Right forelimb (tissue), 1 donor: ENCODE measurements at places on chromosomes 7 and 10.
A peak's percentile ranks its signal among the peaks of the same experiment; 100 is the strongest.

DNA sequence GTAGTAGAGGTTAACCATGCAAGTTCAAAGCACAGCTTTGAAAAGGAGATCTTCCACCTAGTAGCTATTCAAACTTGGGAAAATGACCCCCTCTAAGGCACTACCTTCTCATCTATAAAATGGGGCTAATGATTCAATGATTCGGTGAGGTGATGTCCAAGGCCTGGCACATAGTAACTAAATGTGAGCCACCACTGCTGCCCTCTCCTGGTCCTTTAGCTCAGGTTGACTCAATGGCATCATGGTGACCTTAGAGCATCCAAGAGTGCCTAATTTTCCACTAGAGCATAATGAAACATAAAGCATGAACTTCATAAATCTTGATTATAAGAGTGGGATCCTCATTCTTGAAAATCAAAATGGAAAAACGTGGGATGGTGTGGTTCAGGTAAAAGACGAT lies 16.3 kb upstream of the PLCE1 start:
- DNase-seq = no peak

DNA sequence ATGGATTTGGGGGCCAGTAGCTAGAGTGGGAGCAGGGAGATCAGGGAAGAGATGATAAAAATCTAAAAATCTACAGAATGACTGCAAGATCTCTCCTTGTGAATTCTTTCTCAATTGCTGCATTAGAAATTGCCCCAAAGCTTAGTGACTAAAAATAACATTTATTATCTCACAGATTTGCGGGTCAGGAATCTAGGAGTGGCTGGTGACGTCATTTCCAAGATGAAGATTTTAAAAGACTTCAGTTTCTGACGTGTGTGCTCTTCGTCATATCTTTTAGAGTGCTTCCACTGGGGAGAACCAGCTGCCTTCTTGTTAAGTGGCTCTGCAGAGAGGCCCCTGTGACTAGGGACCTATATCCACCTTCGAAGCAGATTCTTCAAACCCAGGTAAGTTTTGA lies 112.6 kb downstream of the DGKI start:
- DNase-seq = no peak

DNA sequence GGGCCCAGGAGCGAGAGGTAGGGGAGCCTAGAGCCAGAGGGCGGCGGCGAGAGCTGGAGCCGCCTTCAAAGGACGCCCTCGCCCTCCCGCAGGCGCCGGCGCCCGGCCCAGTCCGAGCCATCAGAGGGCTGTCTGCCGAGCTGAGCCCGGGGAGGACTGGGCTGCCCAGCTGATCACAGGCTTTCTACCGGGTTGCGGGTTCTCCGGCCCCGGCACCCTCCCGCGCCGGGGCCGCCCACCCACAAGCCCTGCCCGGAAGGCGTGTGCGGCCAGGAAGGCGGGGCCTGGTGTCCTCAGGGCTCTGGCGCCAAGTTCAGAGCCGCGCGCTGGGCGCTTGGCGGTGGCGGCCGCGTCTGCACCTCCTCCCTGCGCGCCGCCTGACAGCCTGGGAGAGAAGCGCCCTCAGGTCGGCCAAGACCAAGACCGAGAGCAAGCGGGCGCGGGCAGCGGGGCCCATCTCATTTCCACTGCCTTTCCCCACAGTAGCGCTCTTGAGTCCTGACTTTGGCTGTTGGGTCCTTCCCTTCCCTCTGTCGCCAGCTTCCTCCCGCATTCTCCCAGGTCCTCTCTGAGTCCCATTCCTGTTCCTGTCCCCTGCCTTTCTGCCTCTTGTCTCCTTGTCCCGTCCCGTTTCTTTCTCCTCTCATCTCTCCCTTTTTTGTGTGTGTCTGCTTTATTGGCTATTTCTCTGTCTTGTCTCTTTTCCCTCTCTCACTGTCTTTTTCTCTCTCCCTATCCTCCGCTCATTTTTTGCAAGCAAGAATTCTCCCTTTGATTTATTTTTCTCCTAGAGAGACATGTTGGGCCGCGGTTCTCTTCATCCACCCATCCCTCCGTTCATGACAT lies 60.6 kb upstream of the MSMB start:
- peak; percentile 67 for DNase-seq

DNA sequence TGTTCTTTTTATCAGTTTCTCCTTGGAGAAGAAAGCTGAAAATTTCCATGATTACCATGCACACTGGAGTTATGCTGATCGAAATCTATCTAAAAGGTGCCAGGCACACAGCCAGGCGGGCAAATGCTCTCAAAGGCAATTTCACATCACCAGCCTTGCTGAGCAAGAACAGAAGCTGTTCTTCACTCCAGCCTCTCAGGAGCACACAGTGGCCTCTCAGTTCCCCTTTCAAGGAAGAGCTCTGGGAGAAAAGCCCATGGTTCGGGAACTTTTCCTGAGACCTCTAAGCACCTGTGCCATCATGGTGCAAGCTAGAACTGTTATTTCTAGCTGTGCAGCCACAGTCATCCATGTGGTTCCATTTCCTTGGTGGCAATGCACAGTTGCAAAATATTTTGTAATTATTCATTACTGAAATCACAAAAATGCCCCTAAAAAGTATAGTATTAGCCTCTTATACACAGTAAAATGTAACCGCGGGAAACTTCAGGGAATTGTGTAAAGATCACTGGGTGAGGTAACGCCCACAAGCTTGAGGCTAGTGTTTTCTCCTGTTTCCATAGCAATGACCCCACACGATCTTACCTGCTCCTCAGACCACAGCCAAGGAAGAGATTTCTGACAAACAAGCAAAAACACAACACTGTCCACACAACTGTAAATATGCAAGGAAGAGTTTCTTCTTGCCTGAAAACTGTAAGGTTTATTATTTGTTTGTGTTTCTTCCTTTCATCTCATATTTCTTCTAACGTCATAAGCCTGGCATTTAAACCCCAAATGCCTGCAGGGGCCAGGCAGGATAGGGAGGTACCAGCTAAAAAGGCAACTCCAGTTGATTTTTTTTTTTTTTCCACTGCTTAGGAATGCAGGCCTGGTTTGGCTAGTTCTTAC lies 121.2 kb downstream of the FAM107B start:
- DNase-seq = no peak

DNA sequence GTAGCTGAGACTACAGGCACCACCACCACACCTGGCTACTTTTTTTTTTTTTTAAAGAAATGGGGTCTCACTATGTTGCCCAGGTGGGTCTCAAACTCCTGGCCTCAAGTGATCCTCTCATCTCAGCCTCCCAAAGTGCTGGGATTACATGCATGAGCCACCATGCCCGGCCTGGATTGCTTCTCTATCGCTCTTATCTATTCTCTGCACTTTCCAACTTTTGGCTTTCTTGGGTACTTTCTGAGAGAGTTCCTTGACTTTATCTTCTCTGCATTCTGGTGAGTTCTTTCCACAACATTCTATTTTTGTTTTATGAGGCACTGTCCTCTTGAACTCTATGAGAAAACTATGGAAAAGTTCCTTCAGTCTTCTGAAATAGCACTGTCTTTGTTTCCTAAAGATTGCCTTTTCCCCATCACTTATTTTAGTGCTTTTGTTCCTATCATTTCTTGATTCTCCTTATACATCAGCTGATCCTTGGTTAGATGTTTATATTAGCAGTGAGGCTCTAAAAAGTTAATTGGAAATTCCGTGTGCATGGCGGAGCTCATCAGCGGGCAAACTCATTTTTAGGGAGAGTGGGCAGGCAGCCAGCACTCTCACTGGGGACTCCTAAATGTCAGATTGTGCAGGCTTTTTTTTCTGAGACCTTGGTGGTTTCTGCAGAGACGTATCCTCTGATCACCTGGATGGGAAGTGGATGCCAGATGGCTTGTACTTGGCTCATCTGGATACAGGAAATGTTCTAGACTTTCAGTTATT lies 43.9 kb downstream of the HIP1 start:
- no peak for DNase-seq

- DNase-seq = no peak
Measured at GRCh38 chr10:20912969-20913368, 15.9 kb upstream of the NEBL start.

DNA sequence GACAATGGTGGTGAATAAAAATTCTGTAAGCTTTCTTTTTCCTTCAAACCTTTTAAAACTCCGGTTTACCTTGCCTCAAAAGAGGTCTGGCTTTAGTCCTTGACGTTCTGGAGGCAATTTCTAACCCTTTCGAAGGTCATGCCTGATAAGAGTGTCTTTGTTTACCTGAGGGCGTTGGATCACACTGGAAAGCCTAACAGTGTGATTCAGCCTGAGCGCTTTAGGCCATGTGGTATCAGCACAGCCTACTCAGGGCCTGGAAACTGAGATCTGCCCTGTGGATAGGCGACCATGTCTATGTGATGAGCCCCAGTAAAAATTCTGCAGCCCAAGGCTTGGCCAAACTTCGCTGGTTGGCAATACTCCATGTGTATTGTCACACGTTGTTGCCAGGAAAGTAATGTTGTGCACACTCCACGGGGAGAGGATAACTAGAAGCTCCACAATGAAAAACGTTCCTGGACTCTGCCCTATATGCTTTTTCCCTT lies 10.7 kb downstream of the CCDC6 start:
- DNase-seq = no peak

DNA sequence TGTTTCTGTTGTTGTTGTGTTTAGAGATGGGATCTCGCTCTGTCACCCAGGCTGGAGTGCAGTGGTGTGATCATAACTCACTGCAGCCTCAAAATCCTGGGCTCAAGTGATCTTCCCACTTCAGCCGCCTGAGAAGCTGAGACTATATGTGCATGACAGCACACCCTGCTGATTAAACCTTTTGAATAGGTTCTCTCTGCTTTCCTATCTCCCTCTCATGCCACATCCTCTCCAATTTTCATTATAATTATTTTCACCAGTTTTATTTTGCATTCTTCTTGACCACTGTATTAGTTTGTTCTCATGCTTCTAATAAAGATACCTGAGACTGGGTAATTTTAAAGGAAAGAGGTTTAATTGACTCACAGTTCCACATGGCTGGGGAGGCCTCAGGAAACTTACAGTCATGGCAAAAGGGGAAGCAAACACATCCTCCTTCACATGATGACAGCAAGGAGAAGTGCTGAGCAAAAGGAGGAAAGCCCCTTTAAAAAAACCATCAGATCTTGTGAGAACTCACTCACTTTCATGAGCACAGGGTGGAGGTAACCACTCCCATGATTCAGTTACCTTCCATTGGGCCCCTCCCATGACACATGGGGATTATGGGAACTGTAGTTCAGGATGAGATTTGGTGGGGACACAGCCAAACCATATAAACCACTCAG lies 12.9 kb downstream of the AGK start:
- no peak for DNase-seq

DNA sequence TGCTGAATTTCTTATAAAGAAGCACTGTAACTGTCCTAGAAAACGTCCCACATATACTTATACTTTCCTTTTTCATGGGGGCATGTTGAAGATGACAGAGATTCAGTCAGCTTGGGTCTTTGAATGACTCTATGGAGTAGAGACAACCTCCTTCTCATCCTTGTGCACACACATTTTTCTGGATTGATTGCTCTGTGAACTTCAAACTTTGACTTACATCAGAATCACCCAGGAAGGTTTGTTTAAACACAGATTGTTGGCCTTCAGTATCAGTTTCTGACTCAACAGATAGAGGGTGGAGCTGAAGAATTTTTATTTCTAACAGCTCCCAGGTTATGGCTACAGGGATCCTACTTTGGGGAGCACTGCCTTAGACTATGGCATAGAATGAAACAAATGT lies 97.6 kb upstream of the DGKB start:
- DNase-seq = no peak

- no peak for DNase-seq
Measured at GRCh38 chr10:132016514-132016913, 34.8 kb upstream of the BNIP3 start.

DNA sequence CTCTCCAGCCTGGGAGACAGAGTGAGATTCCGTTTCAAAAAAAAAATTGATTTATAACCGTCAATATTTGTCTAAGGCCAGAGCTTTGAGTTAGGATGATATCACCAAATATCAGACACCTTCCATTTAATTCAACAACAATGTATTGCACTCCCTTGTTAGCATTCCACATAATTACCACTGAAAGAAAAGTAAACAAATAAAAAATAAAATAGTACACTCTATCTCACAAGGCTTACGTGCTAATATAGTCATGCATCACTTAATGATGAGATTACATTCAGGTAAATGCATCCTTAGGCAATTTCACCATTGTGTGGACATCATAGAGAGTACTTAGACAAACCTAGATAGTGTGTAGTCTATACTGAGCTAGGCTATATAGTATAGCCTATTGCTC lies 127.6 kb upstream of the RHOBTB1 start:
- DNase-seq = no peak

GRCh38 chr7:150851492-150852370 lies 586 bp upstream of the AOC1 start:
- no peak for DNase-seq

DNA sequence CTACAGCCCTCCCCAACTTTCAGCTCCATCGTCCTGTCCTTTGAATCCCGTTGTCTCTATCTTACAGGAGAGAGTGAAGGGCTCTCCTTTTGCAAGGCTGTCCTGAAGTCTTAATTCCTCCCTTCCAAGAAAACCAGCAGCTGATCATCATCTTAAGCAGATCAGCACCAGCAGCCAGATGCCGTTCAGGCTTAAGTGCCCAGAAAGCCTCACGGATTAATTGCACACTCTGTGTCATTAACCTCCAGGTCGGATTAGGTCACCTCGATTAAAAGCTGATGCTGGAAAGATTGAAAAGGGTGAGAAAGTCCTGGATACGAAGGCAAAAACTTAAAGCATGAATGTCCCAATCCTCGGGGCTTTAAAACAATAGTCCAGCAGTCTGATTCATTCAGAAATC lies 24.8 kb upstream of the ADARB2 start:
- no peak for DNase-seq

- DNase-seq = no peak
Measured at GRCh38 chr10:114261076-114261475, 22.0 kb downstream of the VWA2 start.

DNA sequence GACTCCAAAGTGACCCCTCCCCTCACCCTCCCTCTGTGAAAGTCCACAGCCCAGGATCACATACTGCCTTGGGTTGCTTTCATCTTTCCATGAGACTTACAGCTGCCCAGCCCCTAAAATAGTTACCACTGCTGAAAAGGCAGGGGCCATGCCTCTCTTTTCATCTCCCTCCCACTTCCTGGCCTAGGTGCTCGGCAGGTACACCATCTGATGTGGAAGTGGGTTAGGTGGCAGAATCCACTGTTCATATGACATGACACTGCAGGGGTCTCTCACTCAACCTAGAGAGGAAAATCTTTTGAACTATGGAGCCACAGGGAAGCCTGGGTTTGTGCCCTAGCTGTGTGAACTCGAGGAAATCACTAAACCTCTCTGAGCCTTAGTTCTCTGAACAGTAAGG lies 38.8 kb upstream of the ADO start:
- DNase-seq = no peak
